ENCODE measurements at places on chromosomes 12 and 14.

- DNase-seq, result no peak
Measured at GRCh38 chr12:108333898-108334699, 5.0 kb downstream of the CMKLR1 start.

- DNase-seq, result no peak
Measured at GRCh38 chr12:132513070-132513398, 23.1 kb downstream of the FBRSL1 start.

- DNase-seq, result no peak
Measured at GRCh38 chr12:105492591-105493545, 162.4 kb downstream of the C12orf75 start.

DNA sequence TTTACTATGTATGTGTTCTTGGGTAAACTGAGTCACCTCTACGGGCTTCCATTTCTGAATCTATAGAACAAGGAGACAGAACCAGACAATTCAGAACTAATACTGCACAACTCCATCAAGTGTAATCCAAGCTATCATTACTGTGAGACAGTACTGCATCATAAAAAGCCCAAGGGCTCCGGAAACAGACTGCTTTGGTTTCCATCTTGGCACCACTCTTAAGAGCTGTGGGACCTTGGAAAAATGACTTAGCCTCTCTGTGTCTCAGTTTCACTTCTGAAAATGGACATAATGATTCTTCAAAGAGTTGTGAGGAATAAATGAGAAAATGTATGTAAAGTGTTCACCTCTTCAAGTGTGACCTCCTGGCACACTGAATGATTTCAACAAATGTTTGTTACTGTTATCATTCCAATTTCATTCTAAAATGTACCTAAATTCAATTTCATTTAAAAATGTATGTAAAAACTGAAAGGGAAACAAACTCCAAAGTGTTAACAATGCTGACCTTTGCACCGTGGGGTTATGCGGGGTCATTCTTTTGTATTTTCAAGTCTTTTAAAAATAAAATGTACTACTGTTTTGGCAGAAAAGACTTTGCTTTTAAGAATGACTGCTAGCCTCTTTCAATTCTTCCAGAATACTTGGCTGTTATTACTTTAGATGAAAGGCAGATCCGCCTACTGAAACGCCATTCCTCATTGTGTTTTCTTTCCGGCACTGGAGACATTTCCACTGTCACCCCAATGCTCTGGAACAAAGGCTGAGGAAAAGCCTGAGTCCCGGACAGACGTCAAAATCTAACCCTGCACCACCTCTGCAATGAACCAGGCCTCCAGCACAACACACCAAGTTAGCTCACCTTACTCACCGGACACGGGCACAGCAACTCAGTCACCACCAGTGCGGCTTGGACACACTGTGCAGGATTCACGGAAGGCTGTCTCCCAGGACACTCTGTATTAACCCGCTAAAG is 62.8 kb downstream of the TMCC3 start:
- DNase-seq, result no peak

GRCh38 chr12:121570467-121571283 is 10.1 kb downstream of the KDM2B start:
- DNase-seq, result no peak

- no peak for DNase-seq
Measured at GRCh38 chr12:67364228-67364627, 95.1 kb downstream of the CAND1 start.

Data from vagina (tissue), 2 donors.